ENCODE measurements at places on chromosomes 5 and 9.

- no peak for DNase-seq
Observed at GRCh38 chr9:99559776-99560175, 261.9 kb upstream of the NR4A3 start.

GRCh38 chr9:34651876-34652601 is at the start of gene IL11RA:
Gene IL11RA, plus strand, starts transcription at chr9:34652185. Its CDS starts 3,033 bp downstream, at chr9:34655218.
- no peak for DNase-seq

DNA sequence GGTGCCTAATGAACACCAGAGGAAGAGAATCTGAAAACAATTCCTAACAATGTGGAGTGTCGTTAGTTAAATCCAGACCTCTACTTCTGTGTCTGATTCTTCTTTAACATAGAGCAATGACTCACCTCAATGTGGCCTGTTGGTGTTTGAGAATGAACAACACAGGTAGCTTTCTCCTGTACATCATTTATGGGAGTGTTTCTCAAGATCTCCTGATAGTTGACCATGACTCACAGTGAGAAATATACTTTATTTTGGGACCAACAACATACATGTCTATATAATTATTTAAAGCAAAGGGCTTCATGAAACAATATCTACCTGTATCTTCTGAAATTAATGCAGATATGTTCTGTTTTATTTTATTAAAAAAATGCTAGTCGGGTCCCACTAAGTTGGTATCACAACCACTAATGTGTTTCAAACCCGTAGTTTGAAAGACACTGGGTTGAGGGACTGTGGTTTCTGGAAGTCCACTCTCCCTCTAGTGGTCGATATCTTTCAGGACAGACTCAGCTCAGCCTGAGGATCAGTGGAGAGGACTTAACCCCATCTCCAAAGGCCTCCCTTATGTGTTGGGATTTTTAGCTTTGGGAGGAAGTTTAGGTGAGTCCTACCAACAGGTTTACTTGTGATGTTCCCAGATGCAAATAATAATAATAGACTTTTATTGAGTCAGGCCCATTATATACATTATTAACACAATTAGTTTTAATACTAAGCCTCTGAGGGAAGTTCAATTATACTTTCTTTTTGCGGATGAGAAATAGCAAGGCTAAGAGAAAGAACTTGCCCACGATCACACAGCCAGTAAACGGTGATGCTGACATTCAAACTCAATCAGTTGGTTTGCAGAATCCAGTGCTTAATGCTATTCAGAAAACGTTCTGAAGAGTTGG is 70.0 kb upstream of the KLF9 start:
- DNase-seq = no peak

DNA sequence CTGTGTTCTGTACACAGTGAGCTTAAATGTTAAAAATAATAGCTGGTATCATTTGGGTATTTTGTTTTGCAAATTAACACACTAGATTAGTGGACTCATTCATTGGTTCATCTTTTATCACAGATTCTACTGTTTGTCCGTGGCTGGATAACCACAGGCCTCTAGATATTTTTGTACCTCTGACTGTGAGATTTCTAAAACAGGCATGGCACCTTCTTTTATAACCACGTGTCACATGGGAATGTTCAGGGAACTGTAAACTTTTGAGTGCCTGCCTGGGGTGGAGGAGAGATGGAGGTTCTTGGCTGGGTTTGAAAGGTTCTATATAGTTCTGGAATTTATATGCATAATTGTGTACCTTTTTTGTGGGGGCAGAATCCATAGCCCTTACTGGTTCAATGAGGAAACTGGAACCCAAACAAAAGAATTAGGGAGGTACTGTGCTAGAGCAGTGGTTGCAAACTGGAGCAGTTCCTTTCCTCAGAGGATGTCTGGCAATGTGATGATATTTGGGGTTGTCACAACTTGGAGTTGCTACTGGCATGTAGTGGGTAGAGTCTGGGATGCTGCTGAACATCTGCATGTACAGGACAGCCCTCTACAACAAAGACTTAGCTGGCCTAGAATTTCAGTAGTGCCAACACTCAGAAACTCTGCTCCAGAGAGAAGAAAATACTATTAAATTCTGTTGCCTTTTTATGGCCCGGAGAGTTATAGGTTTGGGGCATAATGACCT is 16.9 kb downstream of the TLE4 start:
- DNase-seq = no peak

DNA sequence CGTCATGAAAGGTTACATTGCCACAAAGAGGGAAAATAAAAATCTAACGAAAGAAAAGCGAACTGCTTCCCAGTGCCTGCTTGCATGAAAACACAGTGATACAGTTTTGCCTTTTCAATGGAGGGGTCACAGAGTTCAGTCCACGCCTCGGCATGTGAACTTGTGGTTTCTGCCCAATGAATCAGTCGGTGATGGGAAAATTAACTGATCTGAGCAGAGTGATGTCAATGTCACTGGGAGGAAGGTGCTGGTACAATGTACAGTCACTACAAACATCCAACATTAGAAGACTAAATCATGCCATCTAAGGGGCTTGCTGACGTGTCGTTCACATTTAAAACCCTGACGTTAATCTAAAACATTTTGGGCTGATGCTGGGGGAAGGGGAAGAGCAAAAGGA is 151.8 kb upstream of the MSX2 start:
- DNase-seq = no peak

DNA sequence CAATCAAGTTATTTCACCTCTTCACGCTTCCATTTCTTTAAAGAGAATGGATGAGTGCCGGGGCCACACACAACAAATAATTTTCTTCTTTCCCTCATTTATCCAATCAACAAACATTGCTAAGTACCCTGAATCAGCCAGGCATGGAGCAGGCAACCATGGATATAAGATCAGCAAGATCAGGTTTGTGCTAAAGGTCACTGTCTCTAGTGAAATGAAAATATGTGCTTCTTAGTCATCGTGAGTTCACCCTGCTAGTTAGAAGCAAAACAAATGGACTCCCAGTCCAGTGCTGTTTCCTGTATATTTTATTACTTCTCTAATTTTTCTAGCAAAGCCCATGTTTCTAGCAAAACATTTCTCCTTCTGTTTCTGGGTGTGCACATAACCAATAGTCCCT is 629.2 kb downstream of the BNC2 start:
- no peak for DNase-seq

GRCh38 chr5:50873595-50874277 is 207.3 kb downstream of the PARP8 start:
- DNase-seq = no peak

- DNase-seq = no peak
Observed at GRCh38 chr9:20357037-20357432, 265.3 kb downstream of the MLLT3 start.

DNA sequence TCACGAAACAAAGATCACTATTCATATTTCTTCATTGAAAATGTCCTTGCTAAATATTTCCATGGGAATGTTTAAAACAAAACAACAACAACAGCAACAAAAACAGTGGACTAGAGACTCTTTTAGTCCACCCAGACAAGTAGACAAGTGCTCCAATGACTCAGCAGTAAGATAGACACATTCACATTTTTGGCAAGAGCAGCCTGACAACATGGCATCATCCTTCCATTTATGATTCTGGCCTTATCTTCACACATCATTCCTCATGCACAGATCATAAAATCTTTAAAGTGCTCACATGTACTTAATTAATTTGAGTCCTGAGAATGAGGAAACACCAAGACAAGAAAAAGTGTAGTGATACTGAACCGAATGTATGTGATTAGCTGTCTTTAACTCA is 132.6 kb upstream of the PDE4D start:
- DNase-seq = no peak

DNA sequence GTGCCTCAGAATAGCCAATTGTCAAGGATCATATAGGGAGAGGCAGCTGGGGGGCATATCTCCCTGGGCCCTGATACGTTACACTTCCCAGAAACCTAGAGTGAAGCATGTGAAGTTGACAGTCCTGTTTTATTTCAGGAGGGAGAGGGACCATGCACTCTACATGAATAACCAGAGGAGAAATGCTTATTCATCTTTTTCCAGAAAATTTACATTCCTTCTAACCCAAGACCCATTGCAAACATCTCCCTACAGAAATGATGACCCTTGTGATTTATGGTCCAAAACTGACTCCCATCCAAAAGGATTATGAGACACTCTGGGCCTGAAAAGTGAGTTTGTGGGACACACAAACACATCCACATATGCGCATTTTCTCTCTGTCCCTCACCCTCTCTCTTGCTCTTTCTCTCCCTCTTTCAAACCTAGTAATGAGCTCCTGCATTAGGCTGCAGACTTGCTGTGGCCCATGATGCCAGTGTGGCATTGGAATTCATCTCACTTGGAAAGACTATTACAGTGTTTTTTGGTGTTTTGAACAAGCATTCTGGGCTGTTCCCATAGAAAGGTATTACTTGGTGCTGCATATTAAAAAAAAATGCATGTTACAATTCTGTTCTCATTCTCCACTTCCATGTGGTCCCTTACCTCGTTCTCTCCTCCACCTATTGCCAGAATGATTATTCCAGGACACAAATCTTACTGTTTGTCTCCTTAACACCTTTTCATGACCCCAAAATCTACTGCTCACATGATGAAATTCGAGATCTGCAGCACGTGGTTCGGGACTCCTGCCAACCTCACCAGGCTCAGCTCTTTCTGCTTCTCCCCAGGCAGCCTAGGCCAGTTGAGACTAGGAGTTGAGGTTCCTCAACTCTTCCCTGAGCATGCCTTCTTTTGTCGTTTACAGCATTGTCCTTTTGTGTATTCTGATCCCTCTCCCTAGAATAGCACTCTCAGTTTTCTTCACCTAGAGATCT is 451.3 kb upstream of the KLF4 start:
- no peak for DNase-seq

DNA sequence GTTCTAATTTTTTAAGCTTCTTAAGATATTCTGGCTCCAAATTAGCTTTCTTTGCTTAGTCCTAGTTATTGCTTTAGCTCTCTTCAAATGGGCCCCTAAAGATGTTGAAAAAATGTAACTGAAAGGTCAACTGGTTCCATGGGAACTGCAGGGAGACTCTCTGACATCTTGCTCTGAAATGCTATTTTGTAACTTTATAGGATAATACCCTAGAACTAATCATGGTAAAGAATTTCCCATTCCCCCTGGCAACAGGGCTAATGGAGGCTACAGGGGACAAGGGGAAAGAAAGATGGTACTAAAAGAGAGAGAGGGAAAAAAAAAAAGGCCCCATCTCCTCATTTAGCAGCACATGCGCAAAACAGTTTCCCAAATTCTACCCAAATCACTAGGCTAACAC is 39.4 kb downstream of the SIL1 start:
- DNase-seq = no peak

DNA sequence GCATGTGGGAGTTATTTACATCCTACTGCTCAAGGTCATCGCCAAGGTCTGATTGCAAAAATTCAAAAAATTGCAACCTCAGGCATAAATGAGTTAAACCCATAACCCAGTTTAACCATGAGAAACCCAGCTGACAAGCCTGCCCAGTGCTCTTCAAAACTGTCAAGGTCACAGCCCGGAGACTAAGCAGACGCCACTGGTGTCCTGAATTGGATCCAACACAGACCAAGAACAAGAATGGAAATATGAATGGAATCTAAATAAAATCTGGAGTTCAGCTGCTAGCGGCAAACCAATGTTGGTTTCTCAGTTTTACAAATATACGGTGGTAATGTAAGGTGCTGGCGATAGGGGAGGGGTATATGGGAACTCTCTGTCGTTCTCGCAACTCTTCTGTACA is 201.5 kb upstream of the MVB12B start:
- no peak for DNase-seq

- no peak for DNase-seq
Observed at GRCh38 chr5:2166979-2167377, 284.3 kb upstream of the IRX4 start.

GRCh38 chr9:94081435-94081834 is 2.8 kb upstream of the PTPDC1 start:
- DNase-seq = no peak

DNA sequence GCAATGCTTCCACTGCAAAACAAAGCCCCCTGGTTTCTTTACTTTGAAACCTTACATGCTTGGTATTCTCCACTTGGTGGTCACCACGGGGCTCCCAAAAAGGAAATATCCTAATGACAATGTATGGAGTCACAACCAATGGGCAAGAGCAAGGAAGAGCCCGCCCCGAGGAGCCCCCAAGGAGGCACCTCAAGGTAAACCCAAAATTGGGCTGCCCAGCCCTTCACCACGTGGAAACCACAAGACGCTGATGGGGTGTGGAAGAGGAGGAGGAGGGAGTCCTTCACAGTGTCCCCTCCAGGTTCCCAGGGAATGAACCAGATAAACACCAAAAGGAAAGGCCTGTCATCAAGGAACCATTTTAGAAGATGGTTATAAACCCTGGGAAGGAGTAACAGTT is 3.8 kb downstream of the ROR2 start:
- no peak for DNase-seq

DNA sequence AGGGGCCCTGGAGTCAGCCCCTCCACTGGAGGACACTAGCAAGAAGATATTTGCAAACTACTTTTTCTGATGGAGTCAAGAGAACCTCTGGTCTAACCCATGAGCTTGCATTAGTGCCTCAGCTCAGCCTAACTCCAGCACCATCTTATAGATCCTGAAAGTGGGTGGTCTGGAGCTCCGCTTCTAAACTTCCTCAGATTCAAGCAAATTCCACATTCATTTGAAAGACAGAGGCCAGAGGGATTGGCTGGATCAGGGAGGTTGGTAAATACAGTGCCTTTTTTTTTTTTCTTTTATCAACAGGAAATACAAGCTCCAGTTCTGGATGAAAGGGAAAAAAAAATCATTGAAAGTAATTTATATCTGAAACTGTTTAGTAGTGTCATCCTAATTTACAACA is 99.9 kb downstream of the ENC1 start:
- DNase-seq = no peak

- DNase-seq = no peak
Observed at GRCh38 chr5:36877667-36878391, 1.3 kb downstream of the NIPBL start.

DNA sequence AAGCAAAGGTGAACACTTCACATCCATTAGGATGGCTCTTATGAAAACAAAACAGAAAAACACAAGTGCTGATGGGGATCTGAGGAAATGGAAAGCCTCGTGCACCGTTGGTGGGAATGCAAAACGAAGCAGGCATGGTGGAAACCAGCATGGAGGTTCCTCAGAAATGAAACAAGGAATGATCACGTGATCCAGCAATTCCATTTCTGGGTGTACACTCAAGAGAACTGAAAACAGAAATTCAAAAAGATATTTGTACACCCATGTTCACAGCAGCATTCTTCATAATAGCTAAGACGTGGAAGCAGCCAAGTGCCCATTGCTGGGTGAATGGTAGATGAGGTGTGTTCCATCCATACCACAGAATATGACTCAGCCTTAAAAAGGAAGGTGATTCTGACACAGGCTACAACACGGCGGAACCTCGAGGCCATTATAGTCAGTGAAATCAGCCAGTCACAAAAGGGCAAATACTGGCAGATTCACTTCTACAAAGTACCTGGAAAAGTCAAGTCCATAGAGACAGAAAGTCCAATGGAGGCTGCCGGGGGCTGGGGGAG is 87.2 kb upstream of the RAPGEF1 start:
- DNase-seq = no peak

- no peak for DNase-seq
Observed at GRCh38 chr5:95713960-95714710, 17.0 kb upstream of the RHOBTB3 start.

DNA sequence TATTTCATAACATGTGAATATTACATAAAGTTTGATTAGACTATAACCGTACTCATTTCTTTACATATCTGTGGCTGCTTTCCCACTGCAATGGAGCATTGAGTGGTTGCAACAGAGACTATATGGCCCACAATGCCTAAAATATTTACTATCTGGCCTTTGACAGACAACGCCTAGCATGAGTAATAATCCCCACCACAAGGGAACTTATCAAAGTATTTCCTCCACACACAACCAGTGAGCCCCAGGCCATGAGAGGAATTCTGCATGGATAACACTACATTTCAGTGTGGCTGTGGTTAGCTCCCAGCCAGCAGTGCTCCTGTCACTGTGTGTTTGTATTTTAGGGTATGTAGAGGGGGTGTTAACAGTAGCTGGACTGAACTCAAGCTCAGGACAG is 54.8 kb downstream of the FAM81B start:
- no peak for DNase-seq

Measured in stimulated activated CD4-positive, alpha-beta T cell treated with anti-CD3 and anti-CD28 coated beads, Interleukin-4, amount 100 ng/mL, for 48 hours (primary cell).